ENCODE measurements at places on chromosomes 2 and 18.
A peak's percentile ranks its signal among the peaks of the same experiment; 100 is the strongest.

DNA sequence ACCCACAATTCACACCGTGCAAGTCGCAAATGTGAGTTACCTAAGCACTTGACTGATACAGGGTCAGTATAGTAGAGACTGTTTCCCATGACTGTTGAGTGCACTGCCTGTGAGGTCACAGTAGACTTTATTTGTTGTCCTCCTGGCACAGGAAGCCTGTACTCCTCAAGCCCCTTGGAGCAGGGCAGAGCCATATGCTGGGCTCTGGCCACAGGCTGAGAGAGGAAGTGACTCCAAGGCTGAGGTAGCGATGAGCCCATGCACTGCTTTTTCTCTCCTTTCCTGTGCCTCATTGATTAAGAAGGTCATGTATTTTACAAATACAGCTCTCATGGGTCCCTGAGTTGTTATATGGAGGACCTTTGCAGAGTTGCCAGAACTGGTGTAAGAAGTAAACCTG, 287.7 kb downstream of the SRBD1 start:
- no peak for DNase-seq

DNA sequence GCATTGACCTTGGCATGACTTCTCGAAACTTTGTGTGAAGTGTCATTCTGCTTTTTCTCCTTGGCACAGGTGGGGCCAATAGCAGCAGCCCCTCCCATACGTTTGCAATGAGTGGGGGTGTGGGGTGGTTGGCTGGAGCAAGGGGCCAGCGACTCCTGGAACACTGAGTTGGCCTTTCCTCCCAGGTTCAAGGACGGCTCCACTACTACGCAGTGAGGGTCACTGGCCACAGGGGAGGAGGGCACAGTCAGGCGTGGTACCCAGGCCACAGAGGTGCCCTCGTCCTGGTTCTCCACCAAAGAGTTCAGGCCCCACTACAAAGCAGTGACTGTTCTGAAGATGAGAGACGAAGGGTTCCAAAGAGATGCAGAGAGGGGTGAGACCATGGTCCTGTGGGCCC, 70.6 kb upstream of the OTOS start:
- DNase-seq, result no peak

DNA sequence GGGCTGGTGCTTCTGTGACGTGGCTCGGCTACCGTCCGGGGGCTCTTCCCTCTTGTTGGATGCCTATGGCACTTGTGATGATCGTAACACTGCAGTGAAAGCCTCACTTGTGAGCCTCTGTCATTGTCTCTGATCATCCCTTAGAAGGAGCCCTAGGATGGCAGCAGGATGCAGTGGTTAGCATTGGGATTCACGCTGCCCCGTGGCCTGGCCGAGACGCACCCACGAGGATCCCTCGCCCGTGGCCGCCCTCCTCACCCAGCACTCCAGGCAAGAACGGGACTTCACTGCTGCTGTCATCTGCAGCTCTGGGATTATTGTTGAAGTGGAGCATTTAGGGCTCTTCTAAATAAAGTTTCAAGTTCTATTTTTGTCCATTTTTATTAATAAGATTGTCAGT, 46.8 kb upstream of the CTDP1 start:
- no peak for DNase-seq

DNA sequence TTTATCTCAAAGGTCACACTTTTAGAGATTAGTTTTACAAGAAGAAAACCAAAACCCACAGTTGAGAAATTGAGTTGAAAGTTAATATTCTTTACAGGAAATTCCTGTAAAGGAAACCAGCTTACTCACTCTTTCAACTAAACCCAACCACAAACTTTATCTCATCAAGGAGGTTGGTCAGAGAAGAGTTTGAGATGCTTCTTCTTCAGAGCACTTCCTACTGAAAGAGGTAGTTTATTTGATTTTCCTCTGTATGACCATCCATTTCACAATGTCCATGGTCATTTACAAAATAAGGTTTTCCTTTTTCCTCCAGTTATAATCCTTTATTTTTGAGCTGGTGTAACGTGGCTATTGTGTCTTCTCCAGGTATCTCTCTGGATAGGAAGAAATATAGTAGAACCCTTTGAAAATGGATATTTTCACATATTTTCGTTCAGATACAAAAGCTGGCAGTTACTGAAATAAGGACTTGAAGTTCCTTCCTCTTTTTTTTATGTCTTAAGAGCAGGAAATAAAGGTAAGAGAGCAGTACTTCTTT, 4.5 kb upstream of the IL18RAP start:
- DNase-seq, result no peak

DNA sequence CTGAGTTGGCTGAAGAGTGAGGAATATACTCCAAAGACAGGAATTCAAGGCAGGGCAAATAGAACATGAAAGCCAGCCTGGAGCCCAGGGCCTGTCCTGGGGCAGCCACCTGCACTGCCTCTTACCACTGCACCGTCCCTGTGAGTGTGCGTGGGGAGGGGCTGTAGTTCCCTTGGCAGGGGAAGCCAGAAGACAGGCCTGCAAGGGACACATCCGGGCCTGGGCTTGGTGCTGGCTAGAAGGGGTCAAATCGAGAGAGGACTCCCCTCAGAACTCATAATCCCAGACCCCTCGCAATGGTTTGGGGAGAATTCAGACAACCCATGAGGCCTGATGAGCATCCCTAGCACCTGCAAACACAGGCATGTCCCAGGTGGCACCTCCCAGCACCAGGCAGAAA, 87.0 kb downstream of the HDAC4 start:
- DNase-seq, result peak; percentile 6

Measured in stimulated activated naive CD8-positive, alpha-beta T cell treated with anti-CD3 and anti-CD28 coated beads, Interleukin-15, amount 100 ng/mL, for 72 hours (primary cell).